ENCODE measurements at places on chromosomes 13 and 19.

GRCh38 chr13:113260996-113261395, 36.0 kb upstream of the LAMP1 start:
- DNase-seq: no peak

- DNase-seq: no peak
These were observed 54.8 kb upstream of the LATS2 start for GRCh38 chr13:21116141-21116540.

GRCh38 chr13:57629821-57630235, 1.7 kb upstream of the PCDH17 start:
- peak; percentile 48 for DNase-seq

- DNase-seq: no peak
These were observed 10.3 kb upstream of the RNF113B start for GRCh38 chr13:98187155-98187964.

- no peak for DNase-seq
These were observed 169.6 kb upstream of the SOX1 start for GRCh38 chr13:111897178-111897845.

DNA sequence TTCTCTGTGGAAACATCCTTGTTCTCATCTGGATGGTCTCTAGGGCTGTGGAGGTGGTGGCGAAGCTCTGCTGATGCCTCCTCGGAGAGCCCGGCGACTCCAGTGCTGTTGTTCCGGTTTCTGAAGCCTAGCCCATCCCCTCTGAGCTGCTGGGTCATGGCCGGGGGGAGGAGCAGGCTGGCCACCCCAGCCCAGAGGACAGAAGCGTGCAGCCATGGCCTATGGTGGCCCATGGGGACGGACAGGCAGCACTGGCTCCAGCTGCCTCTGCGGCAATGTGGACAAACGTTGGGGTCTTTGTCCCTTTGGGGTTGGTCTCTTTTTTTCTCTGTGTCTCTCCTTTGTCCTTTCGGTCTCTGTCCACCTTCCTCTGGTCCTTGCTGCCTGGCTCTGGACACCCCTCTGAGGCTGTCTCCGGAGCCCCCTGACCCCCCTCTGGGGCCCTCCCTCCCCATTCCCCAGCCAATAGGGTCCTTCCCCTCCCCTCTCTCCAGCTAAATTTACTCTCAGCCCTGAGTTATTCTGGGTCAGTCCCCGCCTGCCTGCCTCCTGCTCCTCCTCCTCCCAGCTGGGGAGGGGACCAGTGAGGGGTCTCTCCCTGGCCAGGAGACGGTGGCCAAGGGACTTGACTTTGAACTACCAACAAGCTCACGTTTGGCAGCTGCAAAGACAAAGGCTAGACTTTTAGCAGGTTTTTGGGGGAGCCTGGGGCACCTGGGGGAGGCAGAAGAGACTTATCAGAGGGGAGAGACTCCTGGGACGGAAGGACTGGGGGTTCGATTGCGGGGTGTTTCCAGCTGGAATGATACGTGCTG, at the start of gene HRC:
Gene HRC (minus strand): TSS at position 392 of the 815 bp plus-strand sequence. CDS start 159 bp downstream, at position 233.
- DNase-seq: no peak

GRCh38 chr19:46732966-46733689, 12.7 kb upstream of the FKRP start:
- DNase-seq: no peak

DNA sequence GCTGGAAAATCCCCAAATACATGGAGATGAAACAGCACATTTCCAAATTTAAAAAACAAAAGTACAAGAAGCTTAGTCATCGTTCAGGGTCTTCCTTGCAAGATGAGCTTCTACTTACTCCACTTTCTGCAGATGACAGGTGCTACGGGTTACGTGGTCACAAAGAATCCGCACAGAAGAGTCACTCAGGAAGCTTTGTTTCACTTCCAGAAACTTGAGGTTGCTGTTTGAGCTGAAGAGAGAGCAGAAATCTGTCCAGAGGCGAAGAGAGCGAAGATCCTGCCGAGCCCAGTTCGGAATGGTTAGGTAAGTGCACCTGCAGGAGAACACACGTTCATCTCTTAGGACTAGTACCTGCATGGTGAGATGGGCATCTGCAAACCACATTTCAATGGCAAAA, 9.4 kb downstream of the NLRP7 start:
- no peak for DNase-seq

DNA sequence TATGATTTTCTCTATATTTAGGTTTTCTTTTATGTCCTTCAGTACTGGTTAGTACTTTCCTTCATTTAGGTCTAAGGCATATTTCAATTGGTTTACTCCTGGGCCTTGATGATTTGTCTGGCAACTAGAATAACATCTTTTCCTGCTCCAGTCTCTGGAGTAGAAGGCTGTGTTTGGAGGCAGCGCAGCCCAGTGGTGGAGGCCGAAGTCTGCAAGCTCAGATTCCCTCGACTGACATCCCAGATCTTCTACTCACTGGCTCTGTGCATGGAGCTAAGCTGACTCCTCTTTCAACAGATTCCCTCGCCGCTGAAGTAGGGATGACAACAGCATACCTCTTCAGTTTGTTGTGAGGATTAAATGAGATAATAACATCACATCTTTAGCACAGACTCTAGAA, 141.0 kb downstream of the RAP2A start:
- no peak for DNase-seq

DNA sequence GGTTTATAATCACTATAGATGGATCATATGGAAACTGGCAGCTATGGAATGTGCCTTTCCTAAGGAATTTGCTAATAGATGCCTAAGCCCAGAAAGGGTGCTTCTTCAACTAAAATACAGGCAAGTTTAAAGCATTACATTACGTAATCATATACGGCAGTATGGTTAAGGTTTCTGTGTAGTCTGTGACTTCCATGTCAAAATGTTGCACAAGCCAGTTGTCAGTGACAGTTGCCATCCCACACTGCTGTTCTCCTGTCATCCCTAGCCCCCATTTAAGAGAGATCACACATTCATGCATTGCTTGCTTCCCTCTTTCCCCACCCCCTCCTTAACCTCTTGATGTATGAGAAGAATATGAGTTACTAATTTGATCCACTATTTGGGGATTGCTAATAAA, 47.3 kb downstream of the BRCA2 start:
- DNase-seq: no peak

- DNase-seq: no peak
These were observed 188.8 kb downstream of the TSHZ3 start for GRCh38 chr19:31160336-31160926.

GRCh38 chr13:60075850-60076249, 87.9 kb downstream of the DIAPH3 start:
- no peak for DNase-seq

GRCh38 chr19:4582980-4583842, 23.7 kb upstream of the SEMA6B start:
- no peak for DNase-seq

GRCh38 chr13:108923386-108924047, 294.1 kb downstream of the MYO16 start:
- DNase-seq: no peak

- no peak for DNase-seq
These were observed 61.0 kb upstream of the RFC3 start for GRCh38 chr13:33756929-33757328.

- no peak for DNase-seq
These were observed 2.9 kb downstream of the CIC start for GRCh38 chr19:42271861-42272534.

GRCh38 chr13:31067416-31068118, 94.1 kb downstream of the HSPH1 start:
- DNase-seq: no peak

DNA sequence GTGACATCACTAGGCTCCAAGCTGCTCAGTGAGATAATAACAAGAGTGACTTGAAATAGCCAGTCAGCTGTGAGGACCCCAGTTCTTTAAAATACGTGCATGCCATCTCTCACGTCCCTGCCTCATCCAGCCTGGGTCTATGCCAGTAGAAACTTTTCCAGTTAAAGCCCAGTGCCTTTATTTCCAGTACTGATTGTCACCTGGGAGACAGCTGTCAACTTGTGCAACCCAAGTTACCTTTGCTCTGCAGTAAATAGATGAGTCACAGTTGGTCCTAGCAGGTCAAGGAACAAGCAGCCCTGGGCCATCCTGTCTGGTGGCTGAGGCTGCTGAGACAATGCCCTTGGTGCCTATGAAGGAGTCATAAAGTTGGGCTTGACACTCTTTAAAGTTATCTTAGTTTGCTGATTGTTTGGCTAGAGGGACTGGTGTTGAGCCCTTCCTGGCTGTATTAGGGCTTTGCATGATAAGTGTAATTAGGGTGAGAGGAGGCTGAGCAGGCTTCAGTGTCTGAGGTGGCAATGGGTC, 228.7 kb downstream of the LACC1 start:
- no peak for DNase-seq

DNA sequence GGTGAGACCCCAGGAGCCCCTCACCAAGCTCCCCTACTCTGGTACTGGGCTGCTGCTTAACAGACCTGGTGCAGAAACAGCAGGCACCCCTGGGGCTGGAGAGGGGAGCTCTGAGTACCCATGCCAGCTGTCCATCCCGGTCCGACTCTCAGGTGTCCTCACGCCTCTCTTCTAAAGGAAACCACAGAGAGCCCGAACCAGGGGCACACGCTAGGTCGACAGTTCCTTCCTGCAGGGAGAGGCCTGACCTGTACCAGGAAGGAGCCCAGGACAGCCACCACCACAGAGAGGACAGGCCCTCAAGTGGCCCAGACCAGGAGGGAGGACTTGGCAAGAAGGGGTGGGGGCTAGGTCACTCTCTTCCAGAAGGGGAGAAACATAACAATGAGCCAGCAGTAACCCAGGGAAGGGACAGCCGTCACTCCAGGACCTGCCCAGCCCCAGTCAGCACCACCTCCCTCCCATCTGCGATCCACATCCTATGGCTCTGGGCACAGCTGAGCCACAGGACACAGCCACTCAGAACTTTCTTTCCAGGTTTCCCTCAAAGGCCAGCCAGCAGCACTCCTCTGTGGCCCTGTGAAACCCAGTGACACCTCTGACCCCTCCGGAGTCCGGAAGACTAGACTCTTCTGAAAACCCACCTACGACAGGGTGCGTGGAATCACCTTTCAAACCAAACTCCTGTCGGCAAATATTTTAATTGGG, 13.0 kb upstream of the SLC35E1 start:
- DNase-seq: no peak

DNA sequence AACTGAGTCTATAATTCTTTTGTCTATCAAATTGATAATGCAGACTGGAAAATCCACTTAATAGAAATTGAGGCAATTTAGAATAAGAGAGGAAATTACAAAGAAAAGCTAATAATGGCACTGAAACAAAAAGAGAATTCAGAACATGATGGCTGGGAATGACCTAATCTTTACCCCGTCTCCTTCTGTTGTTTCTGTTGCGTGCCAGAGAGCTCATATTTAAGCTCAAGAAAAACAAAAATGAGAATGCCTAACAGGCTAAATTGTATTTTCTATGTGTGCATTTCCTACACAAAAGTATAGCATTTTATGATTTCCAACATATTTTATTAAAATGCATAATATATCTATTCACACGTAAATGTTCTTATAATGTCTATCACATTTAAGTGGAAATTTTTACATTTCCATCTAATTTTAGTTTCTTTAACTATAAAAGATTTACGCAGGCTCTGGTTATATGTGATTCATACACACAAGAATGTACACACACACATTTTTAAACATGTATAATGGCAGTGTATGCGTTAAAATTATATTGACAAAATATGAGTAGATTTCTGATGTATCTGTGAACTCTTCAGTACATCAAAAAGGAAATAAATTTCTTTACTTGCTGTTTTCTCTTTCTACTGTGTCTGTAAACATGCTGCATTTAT, 432.3 kb downstream of the SLITRK6 start:
- no peak for DNase-seq

DNA sequence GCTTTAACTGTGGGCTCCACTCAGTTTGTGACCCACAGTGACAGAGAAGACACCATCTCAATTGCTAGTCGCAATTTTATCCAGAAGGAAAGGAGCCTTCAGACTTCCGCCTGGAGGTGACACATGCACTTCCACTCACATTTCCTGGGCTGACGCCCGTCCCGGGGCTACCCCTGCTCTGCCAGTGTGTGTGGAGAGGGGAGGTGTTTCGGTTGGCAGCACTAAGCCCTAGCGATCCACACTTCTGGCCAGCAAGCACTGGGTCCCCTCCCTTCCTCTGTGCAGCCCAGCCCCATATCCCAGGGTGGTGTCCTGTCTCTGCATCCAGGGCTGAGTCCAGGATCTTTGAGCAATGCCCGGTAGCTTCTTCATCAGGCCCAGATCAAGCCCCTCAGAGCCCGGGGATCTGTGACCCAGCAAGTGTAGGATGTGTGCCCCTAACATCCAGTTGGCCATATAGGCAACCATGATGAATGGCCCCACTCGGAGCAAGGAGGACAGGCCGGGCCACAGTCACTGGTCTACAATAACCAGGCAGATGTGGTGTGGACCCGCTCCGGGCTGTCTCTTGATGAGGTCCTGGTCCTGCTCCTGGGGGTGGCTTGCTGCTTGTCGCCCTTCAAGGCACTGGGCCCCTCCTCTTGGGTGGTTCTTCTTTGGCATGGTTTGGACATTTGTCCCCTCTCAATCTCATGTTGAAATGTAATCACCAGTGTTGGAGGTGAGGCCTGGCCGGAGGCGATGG, 141.9 kb upstream of the SPACA7 start:
- no peak for DNase-seq

DNA sequence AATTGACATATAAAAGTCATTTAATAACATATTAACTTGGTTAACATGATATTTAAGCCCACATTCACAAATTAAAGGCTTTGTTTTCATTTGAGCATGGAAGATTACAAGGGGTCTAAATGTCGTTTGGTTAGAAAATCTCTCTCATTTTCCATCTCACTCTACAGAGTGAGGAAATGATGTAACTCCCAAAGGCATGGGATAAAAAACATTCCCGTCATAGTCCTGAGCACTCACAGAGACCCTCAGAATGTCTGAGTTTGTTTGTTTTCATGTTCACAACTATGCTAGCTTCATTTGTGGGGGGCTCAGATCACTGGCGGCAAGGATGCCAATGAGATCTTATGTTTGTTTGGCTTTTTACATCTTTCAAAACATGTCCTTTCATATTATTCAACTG, 307.5 kb downstream of the TBC1D4 start:
- DNase-seq: no peak

DNA sequence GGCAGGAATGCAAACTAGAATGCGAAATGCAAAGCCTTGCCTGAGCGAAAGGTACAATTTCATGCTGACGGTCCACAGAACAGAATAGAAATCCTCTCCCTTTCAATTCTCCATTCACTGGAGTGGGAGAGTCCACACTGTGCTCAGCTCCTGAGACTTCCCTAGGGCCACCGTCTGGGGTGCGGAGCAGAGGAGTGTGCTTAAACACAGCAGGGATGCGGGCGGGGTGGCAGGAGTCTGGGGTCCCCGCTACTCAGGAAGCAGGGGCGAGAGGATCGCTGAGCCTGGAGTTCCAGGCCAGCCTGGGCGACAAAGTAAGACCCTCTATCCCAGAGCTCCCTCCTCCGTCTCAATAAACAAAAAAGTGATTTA, 552 bp upstream of the ZNF816 start:
- DNase-seq: peak; percentile 29

- no peak for DNase-seq
These were observed 119.1 kb downstream of the IER2 start for GRCh38 chr19:13269348-13269747.

DNA sequence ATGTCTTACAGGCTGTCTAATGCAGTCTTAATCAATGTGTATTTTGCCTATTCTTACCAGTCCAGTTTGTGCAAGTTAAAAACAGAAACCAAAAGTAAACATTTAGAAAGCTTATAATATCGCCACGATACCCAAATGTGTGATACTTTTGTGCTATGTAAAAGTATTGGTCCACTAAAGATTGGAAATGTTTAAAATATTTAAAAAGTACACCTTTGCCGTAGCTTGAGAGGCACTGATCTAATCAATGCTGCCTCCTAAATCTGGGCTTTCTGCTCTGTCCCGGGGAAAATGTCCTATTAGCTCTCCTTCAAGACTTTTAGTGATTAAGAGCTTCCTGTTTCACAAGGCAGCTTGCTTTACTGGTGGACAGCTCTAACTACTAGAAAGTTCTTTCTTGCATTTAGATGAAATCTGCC, 64.7 kb downstream of the DNAJC15 start:
- no peak for DNase-seq
